ENCODE measurements at places on chromosomes 6 and 20.

- no peak for DNase-seq
Measured at GRCh38 chr20:58852543-58853271, at the start of gene GNAS. TSS of gene GNAS (plus strand) at chr20:58852716.

GRCh38 chr6:115362234-115362633 is 698.5 kb downstream of the FRK start:
- DNase-seq: no peak

DNA sequence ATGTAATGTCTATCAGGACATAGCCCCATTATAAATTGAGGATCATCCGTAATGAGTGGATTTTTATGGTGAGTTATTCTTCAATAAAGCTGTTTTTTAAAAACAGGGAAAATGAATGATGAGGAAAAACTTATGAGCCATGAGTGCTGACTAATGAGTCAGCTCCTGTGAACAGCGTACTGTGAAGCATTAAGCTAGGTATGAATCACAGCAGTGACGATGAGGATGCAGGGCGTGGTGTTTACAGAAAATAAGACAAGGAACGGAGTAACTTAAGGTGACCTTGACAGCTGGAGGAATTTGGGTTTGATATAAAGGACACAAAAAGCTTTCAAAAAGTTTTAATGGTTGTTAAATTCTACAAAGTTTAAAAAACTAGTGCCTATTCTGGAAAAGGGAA is 96.3 kb downstream of the FOXF2 start:
- no peak for DNase-seq

GRCh38 chr6:46484081-46484820 is 7.0 kb downstream of the RCAN2 start:
- DNase-seq: no peak

DNA sequence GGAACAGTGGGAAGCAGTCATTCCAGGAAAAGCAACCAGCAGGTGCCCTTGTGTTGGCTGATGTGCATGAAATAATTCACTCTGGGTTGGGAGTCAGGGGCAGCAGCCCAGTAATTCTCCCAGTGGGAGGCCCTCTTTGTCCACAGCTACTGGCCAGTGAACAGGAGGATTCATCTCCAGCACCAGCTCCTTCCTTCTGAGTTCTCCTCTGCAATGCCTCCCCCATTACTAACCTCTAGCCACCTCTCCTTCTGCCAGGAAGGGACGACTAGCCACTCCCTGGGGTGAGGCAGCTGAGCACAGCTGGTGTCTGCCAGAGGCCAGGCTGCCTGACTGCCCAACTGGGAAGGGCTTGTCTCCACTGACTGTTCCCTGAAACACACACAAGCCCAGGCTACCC is 12.5 kb upstream of the R3HDML start:
- DNase-seq: no peak

Measured in GM12892 (cell line).